ENCODE measurements at places on chromosomes 3 and 15.

DNA sequence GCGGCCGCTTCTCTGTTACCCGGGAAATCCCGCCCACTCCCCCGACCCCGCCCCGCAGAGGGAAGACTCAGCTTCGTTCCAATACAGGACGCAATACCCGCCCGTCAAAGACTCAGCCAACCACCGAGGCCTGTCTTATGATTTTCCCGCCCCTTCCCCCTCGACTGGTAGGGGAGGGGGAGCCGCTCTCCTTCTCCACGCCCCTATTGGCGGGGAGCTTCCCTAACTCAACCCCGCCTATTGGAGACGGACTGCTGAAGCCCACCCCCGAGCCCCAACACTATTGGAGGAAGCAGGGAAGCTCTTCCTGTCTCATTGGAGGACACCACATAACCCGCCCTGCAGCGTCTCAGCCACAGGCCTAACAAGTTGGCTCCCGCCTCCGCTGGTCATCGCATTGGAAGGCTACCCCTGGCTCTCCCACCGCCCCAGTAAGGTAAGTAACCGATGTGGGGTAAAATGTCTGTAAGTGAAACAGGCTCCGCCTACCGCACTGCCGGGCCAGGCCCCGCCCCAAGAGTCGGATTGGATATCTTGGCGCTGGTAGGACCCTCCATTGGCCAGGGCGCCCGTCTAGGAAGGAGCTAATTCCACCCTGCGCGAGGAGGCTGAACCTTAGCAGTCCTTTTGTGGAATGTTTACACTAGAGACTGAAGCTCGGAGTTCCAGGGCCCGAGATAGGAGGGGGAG is at the start of gene SIN3A:
Gene SIN3A, minus strand, starts transcription at position 17 of the 690 bp plus-strand sequence. CDS start 21,315 bp downstream, outside the sequence.
- peak; percentile 99 for DNase-seq

GRCh38 chr3:112460519-112461195 is 38.6 kb downstream of the BTLA start:
- DNase-seq = no peak

DNA sequence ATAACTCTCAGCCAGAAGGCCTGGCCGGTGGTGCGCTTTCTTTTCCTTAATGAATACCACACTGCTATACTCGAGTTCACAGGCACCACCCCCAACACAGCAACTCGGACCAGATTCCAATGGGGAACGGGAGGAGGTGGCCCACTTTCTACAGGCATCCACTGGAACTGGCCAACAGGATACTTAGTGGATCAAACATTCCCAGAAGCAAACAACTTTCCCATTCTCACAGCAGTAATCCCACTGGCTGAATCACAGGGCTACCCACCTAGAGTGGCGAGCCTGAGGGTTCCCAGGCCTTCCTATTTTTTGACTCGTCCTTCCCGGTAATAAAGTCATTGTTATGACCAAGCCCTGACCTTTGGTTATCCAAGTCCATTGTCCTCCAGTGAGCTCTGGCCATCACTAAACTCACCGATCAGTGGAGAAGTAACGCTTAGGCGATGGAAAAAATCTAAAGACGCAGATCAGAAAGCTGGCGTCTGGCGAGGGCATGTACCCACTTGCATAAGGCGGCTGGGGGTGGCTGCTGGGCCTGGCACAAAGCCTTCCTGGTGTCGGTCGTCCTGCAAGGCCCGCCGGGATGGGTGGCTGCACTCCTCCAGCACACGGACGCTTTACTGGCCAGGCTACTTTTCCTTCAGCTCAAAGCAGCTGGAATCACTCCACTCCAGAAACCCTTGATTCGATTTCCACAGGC is 1.2 kb downstream of the EOGT start:
- no peak for DNase-seq

GRCh38 chr15:100900795-100901169 is 18.4 kb upstream of the LRRK1 start:
- no peak for DNase-seq

GRCh38 chr3:27160146-27160545 is 209.0 kb downstream of the NEK10 start:
- no peak for DNase-seq

DNA sequence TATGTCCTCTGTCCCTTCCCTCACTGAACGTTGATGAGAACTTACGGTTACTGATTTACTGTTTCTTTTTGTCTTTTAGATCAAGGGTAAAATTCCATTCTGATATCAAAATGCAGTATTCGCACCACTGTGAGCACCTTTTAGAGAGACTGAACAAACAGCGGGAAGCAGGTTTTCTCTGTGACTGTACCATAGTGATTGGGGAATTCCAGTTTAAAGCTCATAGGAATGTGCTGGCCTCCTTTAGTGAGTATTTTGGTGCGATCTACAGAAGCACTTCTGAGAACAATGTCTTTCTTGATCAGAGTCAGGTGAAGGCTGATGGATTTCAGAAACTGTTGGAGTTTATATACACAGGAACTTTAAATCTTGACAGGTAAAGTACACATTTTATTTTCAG is 990 bp downstream of the MYNN start:
- DNase-seq = no peak

Data from stimulated activated CD4-positive, alpha-beta T cell treated with anti-CD3 and anti-CD28 coated beads, Interleukin-12 subunit alpha, Interleukin-12 subunit beta, amount 100 ng/mL, for 48 hours (primary cell).